SK-N-MC (cell line): ENCODE measurements at places on chromosomes 1 and 21.

DNA sequence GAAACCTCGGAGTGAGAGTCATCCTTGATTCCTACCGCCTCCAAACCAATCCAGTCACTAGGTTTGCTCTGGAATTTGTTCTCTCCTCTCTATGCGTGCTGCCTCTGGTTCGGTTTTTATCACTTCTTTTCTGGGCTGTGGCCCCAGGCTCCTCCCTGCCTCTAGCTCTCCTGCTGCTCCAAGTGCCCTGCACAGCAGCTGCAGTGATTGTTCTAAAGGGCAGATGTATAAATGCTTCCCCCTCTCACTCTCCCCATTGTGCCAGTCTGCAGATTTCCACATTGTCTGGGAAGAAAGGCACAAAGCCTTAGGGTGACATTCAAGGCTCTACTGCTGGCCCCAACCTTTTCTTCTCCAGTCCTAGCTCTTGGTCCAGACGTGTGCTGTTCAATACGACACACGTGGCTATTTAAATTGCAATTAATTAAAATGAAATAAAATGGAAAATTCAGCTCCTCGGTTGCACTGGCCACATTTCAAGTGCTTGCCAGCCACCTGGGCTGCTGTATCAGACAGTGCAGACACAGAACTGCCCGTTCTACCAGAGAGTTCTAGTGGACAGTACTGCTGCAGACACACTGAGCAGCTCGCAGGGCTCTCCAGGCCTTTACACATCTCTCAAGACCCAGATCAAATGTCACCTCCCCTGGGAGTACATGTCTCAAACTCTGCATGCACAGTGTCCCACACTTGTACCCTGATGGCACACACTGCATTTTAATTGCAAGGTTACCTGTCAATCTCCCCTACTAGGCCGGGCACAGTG, 12.4 kb downstream of the TRIM62 start:
- DNase-seq, result no peak

GRCh38 chr21:46459356-46460112, 843 bp downstream of the DIP2A start:
- DNase-seq, result no peak

GRCh38 chr1:227459326-227459841, 104.0 kb upstream of the ZNF678 start:
- DNase-seq, result no peak

- DNase-seq, result no peak
Observed at GRCh38 chr1:30572192-30572591, 151.2 kb downstream of the MATN1 start.

DNA sequence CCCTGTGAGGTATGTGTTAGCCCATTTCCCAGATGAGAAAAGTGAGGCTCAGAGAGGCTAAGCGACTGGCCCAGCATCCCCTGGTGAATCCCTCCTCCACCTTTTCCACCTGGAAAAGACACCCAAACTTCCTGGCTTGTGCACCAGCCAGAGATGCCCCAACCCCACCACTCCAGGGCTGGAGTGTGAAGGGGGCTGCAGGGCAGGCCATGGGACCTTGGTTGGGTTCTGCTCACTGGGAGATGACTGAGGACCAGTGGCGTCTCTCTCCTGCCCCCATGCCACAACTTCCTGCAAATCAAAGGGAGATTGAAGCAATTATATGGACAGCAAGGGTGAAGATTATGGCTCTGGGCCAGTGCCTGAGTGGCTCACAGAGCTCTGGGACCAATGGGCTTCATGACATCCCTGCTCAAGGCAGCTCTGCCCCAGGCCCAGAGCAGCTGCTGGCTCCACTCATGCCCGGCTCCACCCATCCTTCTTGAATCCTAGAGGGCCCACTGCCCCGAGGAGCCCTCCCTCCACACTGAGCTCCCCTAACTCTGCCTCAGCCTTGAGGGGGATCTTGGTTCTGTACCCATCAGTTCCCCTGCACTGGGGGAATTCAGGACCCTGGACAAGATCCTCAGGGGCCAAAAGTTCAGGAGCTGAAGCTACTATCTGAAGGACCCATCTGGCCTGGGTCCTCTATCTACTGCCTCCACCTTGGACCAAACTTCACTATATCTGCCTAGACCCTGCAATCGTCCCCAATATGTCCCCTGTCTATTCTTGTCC, 416.9 kb downstream of the PTPRU start:
- no peak for DNase-seq
